Activated T-cell treated with anti-CD3 and anti-CD28 coated beads for 24 hours (primary cell): ENCODE measurements at places on chromosomes 5 and 9.

DNA sequence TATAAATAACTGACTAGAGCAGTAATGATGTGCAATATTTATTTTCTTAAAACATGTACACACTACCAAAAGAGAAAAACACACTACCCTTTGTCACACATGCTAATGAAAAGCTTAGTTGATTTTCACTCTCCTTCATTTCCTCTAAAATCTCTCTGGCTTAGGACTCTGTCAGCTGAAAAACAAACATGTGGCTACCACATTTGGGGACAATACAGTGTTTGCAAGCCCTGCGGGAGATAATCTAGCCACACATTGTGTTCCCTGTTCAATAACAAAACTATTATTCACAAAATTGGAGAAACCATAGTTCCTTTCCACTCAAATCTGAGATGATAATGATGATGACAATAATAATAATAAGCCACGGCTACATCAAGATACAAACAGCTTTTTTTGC, 3.5 kb upstream of the LOX start:
- no peak for DNase-seq

- no peak for DNase-seq
These were observed 33.1 kb upstream of the ORM1 start for GRCh38 chr9:114289571-114290481.

DNA sequence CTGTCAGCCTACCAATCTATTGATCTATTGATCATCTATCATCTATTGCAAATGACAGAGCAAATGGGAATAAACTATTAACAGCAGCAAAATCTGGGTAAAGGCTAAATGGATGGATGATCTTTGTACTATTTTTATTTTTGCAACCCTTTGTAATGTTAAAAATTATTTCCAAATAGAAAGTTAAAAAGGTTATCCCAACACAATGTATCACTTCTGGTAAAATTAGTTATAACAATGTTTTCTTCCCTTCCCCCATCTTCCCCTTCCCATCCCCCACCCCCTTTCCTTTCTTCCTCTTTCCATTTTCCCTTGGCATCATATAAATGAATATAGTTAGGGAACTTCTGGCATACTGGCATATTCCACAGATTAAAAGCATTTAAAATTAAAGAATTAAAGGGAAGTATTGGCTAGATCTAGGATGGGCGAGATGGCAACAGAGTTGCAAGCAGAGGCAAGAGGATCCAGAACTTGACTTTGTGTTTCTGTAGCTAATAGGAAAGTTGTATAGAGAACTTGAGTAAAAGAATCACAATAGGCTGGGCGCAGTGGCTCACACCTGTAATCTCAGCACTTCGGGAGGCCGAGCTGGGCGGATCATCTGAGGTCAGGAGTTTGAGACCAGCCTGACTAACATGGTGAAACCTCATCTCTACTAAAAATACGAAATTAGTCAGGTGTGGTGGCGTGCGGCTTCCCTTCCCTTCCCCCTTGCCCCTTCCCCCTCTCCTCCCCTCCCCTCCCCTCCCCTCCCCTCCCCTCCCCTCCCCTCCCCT, 66.6 kb upstream of the TAF11L2 start:
- DNase-seq, result no peak

DNA sequence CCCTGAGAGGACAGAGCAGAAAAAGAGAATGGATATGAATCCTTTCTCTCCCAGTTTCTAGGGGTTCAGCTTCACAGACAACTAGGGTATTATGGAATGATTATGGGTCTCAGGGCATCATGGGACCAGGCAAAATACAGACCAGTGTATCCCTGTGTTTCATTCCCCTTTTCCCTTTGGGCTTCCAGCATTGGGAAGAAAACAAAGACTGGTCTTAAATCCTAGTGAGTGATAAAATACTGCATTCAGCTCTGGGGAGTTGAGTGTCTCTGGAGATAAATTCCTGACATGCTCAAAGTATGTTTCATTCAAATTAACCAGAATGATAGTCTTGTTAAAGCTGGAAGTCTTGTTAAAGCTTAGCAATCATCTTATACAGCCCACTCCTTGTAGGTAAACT, 2.4 kb upstream of the POU4F3 start:
- DNase-seq, result no peak

GRCh38 chr5:79023348-79023747, 38.2 kb upstream of the ARSB start:
- no peak for DNase-seq

DNA sequence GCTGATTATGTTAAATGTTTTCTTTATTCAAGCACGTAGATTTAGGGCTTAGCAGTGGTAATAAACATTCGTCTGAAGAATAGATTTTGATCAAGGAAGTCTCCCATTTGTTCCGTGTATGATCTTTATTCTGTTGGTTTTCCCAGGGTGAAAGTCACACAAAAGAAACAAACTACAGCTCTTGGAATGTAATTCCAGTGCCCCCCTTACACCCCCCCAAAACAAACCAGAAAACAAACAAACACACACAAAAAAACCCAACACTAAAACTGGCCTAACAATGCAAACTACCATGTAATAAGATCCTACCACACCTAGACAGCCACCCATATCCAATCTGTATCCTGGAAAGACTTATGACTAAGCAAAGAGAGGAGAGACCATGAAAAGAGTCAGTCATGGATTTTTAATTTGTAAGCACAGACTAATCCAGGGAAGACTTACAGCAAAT, 196.2 kb upstream of the ELL2 start:
- no peak for DNase-seq

DNA sequence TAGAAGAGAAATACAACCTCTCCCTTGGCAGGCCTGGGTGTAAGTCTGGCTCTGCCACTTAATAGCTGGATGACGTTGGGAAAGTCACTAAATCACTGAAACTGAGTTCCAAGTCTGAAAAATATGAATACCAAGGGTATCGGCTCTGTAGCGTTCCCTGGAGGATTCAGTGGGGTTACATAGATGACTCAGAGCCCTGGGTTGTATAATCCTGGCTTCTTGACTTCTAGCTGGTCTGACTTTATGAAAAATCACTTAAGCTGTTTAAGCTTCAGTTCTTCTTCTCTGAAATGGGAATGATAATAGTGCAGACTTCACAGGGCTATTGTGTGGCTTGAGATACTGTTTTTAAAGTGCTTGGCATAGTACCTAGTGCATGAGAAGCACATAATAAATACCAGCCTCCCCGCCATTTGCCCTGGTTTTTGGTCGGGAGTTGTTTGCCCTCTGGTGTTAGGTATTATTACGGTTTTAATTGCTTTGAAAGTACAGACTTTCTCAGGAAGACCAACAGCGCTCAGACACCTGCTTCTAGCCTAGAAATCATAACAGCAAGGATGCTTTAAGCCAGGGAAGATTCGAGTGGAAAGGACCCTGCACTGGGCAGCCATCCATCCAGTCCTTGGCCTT, 43.0 kb downstream of the CYFIP2 start:
- no peak for DNase-seq

DNA sequence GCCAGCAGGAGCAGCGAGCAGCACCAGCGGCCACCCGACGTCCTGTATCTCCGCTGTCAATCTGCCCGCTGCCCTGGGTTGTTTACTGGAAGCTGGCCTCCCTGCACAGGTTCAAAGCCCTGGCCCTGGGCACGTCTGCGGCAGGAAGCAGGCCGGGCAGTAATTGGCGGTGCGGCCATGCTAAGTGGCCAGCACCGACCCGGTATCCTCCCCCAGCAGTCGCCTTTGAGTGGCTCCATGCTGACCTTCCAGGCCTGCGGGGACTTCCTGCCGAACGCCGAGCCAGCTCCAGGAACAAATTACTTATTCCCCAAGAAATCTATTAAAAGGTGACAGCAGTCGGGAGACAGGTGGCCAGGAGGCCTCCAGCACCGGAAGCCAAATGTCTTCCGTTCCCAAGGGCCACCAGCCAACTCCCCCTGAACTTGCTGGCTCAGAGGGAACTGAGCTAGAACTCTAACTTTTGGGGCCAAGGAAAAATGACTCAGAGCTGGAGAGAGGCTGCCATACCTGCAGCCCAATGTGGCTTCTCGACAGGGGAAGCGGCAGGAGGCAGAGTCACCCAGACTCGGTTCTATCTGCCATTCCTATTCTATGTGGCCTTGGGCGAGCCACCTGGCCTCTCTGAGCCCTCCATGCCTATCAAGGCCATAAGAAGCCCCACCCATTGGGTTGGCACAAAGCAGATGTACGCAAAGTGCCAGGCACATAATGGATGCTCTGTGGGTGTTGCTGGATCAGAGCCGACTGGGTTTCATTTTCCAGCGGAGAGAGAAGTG, 13.7 kb upstream of the PSMB7 start:
- no peak for DNase-seq

DNA sequence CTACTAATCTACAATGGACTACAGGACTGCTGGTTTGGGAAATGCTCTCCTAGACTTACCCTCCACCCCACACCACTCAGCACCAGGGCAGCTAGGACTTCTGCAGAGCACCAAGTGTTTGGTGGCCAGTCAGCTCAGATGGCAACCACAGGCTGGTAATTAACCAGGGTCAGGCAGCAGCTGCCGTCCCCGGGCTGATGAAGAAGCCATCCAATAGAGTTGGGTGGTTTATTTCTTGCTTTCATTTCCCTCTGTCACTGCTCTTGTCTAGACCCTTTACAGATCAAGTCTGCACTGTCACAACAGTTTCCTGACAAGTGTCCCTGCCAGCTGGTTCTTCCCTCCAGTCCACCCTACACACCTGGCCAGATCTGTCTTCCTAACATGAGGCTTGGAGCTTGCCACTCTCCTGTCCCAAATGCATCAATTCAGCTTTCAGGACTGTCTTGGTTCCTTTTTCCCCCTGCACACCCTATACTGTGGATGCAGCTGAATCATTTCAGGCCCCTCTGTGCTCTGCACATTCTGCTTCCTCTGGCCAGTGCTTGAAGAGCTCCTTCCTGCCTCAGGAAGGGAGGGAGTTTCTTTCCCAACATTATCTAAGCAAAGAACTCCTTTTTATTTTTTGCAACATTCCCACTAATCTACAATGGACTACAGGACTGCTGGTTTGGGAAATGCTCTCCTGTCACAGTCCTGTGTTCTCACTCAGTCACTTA, 30.2 kb upstream of the HSPA9 start:
- DNase-seq, result no peak

GRCh38 chr5:37842048-37842447, 2.2 kb upstream of the GDNF start:
- DNase-seq, result no peak

DNA sequence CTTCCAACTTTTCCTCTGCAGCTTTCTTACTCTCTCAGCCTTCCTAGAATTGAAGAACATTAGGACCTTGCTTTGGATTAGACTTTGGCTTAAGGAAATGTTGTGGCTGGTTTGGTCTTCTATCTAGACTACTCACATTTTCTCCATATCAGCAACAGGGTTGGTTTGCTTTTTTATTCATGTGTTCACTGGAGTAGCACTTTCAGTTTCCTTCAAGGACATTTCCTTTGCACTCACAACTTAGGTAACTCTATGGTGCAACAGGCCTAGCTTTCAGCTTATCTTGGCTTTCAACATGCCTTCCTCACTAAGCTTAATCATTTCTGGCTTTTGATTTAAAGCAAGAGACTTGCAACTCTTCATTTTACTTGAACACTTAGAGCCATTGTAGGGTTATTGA, 153.1 kb downstream of the CCDC192 start:
- DNase-seq, result no peak

DNA sequence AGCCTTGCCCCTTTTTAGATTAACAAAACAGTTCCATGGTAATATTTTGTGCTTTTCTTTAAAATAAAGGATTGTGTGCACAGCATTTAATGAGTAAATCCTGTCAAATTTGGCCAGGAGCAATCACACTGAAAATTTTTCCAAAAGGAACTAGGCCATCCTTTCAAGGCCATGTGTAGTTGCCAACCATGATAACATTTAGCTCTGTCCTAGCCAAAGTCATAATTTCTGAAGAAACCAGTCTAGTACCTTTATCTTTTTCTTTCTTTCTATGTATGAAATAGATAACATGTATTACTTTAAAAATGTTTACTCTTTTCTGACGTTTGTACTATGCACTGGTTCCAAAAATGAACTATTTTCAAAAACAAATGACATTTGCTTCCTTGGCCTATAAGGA, 143.7 kb downstream of the PBX3 start:
- DNase-seq, result no peak

- no peak for DNase-seq
These were observed 7.8 kb downstream of the YIPF5 start for GRCh38 chr5:144162686-144163085.

DNA sequence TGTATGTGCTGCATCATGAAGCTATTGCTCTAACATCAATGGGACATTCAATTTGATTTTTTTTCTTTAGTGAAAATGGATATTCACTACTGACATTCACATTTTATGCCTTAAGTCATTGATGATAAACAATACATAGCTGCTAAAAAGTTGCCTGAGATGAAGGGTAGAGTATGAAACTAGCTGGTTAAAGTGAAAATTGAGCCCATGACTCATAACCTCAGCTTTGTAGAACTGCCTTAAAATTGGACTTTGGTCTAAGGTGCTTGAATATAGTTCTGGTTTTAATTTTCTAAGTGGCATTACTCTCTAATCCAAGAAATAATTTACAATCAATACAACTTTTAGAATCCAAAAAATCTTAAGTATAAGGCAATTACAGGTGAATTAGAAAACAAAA, 740.4 kb upstream of the RIOK2 start:
- no peak for DNase-seq

- no peak for DNase-seq
These were observed 102.8 kb upstream of the IFNE start for GRCh38 chr9:21584890-21585289.

DNA sequence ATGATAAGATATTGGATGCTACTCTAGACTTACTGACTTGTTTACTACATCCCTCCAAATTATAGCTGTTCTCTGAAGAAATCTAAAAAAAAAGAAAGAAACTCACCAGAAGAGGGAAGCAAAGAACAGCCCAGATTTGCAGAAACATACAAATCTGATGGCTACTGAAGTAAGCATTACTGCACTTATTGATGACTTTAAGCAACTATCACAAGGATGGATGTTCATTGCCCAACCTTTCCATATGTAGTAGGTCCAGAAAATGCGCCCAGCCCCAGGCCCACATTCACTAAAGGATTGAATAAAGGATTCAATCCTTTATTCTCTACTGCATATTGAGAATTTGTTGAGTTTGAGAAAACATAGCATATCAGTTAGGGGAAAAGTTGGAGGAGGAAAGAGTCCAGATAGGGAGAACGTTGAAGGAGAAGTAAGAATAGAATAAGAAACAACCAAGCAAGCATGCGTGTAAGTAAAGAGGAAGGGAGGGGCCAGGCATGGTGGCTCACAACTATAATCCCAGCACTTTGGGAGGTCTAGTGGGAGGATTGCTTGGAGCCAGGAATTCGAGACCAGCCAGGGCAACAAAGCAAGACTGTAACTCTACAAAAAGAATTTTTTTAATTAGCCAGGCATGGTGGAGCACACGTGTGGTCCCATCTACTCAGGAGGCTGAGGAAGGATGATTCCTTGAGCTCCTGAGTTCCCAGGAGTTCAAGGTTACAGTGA, 33.8 kb upstream of the DTWD2 start:
- DNase-seq, result no peak
